ENCODE measurements at places on chromosomes 3 and 15. TPM values are rescaled to one million over a fixed set of nuclear protein-coding genes. Genes with fewer than 3 reads are reported as not detected.

The GLDN gene
- total RNA-seq, result 3.7 TPM

The SNRK gene
- total RNA-seq, result 17.1 TPM

The ADPGK gene
- 69.8 TPM for total RNA-seq

The SMCO1 gene
- not detected for total RNA-seq

The SCN5A gene
- 0.72 TPM for total RNA-seq

The FGF7 gene
- 157 TPM for total RNA-seq

The MST1R gene
- 1.4 TPM for total RNA-seq

The C3orf49 gene
- not detected for total RNA-seq

The TMC3 gene
- 0.20 TPM for total RNA-seq

The FANCD2 gene
- 3.1 TPM for total RNA-seq

The MLH1 gene
- total RNA-seq, result 36.2 TPM

The ARL14 gene
- total RNA-seq, result not detected

The FBXO40 gene
- total RNA-seq, result not detected

The NME9 gene
- total RNA-seq, result not detected

The GATM gene
- total RNA-seq, result 0.20 TPM

The ILDR1 gene
- total RNA-seq, result not detected

The CHRNB4 gene
- not detected for total RNA-seq

The TYRO3 gene
- total RNA-seq, result 11.5 TPM

The COLQ gene
- total RNA-seq, result 0.36 TPM

The NOX5 gene
- 0.39 TPM for total RNA-seq

The PLSCR4 gene
- total RNA-seq, result 119 TPM

The HCLS1 gene
- total RNA-seq, result 0.76 TPM

The VIPR1 gene
- total RNA-seq, result 2.2 TPM

The PCSK6 gene
- 1.1 TPM for total RNA-seq

The FANCD2OS gene
- not detected for total RNA-seq

The CLDN16 gene
- 0.30 TPM for total RNA-seq

The MORF4L1 gene
- total RNA-seq, result 360 TPM

The ZPLD1 gene
- 1.1 TPM for total RNA-seq

Measured in smooth muscle cell of the pulmonary artery (primary cell).